ENCODE measurements at places on chromosomes 13 and 19.
A peak's percentile ranks its signal among the peaks of the same experiment; 100 is the strongest.

- peak; percentile 15 for DNase-seq
These were observed 33.3 kb downstream of the BRD4 start for GRCh38 chr19:15298847-15299567.

DNA sequence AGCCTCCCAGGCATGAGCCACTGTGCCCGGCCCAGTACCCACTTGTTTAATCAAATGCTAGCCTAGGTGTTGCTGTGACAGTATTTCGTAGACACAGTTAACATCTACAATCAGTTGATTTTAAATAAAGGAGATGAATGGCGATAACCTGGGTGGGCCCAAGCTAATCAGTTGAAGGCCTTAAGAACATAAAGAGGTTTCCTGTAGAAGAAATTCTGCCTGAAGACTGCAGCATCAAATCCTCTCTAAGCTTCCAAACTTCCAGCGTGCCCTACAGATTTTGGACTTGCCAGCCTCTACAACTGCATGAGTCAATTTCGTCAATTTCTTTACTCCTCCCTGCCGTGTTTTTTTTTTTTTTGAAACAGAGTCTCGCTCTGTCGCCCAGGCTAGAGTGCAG, 13.2 kb upstream of the SULT2A1 start:
- no peak for DNase-seq

GRCh38 chr19:3481241-3482090, 1.1 kb upstream of the SMIM24 start:
- DNase-seq, result no peak

- DNase-seq, result no peak
These were observed 29.1 kb upstream of the TSC22D1 start for GRCh38 chr13:44605275-44605674.

- no peak for DNase-seq
These were observed 291.8 kb downstream of the HS6ST3 start for GRCh38 chr13:96381681-96382080.

- DNase-seq, result no peak
These were observed 32.1 kb upstream of the ZNF492 start for GRCh38 chr19:22601906-22602630.

DNA sequence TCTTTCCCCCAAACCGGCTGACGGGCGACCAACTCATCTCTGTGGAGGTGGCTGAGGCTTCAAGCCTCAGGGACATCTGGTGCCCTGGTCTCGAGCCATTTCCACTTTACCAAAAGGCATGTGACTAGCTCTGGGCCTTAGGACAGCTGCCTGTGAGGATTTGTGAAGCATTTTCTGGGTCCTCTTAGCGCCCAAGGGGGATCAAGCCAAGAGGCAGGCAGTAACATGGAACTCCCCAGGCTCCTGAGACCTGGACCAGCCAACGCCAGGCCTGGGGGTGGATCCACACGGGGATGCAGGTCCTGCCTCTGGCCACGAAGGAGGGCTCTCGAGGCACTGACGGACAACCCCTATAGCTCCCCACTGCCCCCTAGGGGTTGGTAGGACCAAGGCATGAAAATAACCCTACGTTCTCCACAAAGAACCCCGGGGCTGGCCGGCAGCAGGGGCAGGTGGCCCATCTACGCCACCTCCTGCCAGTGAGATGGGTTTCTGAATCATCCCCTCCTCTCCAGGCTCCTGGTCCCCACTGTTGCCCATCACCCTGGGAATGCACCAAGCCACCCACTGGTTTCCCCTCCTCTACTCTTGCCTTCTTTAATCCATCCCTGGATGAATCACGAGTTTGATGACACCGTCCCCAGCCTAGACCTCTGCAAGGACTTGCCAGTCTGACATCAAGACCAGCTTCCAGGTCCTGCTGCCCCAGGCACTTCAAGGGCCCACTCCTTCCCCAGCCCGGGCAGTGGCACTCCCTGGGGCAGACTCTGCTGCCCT, 7.0 kb upstream of the MYDGF start:
- peak; percentile 23 for DNase-seq

GRCh38 chr13:47859165-47859564, 141.9 kb downstream of the SUCLA2 start:
- no peak for DNase-seq

DNA sequence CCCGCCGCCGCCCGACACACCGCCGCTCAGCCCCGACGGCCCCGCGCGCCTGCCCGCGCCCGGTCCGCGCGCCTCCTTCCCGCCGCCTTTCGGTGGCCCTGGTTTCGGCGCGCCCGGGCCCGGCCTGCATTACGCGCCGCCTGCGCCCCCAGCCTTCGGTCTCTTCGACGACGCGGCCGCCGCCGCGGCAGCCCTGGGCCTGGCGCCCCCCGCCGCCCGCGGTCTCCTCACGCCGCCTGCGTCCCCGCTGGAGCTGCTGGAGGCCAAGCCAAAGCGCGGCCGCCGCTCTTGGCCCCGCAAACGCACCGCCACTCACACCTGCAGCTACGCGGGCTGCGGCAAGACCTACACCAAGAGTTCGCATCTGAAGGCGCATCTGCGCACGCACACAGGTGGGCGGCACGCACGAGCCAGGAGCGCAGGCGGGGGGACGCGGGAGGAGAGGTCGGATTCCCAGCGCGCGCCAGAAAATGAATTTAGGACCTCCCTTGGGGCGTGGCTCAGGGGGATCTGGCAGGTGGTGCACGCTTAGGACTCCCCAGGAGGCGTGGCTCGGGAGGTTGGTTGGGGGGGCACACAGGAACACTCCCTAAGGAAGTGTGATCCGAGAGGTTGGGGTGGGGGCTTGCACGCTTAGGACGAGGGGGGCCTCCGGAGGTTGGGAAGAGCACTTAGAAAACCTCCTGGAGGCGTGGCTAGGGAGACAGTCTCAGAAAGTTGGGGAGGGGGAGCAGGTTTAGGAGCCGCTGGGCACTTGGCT, 1.2 kb downstream of the KLF2 start:
- no peak for DNase-seq

GRCh38 chr13:50107205-50107604, 92.0 kb downstream of the KCNRG start:
- no peak for DNase-seq
